Germinal center (tissue), 1 donor: ENCODE measurements at places on chromosomes 3 and 15.

DNA sequence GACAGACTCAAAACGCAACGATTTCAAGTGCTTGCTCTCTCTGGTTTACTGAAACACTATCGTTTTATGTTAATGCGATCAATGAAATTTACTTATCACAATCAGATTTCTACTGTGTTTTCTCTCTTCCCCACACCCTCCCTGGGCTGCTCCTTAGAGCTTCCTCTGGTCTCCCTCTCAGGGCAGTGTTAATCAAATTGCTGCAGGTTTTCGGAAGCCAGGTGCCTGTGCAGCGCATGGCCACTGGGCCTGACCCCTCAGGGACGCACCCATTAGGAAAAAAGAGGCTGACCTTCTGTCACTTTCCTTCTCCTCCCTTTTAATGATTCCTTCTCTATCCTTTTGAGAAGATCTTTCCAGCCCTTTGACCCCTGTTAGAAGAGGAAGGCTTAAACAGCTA lies 134.5 kb upstream of the ONECUT1 start:
- DNase-seq = no peak

DNA sequence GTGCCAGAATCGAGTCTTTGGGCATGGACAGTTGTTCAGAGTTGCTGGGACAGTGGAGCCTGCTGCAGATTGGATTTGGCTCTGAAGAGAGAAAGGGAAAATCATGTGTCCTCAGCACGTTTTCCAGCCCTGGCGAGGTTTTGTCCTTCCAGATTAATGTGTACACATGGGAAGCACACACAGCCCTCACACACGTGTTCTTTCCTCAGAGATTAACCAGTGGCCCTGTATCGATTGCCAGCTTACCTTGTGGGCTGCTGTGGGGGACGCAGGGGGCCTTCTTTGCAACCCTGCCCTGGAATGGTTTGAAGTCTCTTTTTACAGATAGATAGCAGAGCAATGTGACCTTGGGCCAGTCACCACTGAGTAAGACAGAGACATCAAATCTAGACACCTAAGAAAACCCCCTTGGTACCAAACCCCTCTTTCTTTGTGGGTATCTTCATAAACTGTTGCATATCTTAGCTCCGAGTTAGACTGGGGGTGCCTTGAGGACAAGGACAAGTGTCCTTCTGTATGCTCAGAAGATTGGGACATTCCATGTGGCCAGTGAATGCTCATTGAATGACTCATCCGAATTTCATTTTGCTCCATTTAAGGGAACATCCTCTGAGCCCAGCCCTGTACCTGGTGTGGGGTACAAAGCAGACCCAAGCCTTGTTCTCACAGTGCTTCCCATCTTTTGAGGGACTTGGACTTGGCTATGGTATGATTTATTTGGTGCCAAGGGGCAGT lies 48.0 kb downstream of the SMAD6 start:
- DNase-seq = no peak

DNA sequence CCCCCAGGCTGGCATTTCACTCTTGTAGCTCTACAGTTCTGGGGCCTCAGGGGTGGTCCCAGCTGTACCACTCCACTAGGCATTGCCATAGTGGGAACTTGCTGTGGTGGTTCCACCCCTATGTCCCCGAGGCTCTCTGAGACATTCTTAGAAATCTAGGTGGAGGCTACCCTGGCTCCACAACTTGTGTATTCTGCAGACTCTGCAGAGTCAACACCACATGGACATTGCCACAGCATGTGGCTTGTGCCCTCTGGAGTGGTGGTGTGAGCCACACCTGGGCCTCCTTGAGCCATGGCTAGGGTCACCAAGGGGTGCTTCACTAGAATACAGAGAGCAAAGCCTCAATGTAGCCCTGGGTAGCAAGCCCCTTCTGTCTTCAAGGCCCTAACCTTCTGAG lies 54.4 kb upstream of the STRIT1 start:
- no peak for DNase-seq

GRCh38 chr15:75659928-75660645 lies 12.4 kb downstream of the SNX33 start:
- no peak for DNase-seq

- DNase-seq = no peak
Measured at GRCh38 chr3:21672303-21672702, 78.7 kb downstream of the ZNF385D start.

DNA sequence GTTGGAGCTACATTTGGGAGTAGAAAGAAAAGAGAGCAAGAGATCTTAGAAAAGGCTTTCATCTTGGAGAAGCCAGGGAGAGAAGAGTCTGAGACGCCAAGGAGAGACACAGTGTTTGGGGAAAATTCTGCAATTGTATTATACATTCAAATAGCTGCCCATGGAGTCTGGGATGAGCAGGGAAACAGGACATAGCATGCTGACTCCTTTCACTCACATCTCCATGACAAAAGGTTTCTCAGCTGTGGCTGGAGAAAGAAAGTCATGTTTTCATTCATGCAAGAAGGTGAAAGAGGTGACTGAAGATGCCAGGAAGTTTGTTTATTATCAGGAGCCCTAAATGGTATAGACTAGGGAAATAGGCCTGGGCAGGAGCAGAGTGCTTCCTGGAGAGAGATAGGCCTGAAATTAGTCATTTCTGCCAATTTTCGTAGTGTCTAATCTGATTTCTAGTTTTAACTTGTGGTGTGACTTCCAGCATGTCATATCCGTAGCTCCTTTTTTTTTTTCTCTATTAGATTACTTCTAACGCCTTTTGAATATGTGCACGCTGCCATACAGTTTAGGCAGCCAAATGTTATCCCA lies 34.1 kb downstream of the ACP3 start:
- DNase-seq = no peak

- no peak for DNase-seq
Measured at GRCh38 chr3:100087198-100087597, 27.1 kb downstream of the FILIP1L start.

DNA sequence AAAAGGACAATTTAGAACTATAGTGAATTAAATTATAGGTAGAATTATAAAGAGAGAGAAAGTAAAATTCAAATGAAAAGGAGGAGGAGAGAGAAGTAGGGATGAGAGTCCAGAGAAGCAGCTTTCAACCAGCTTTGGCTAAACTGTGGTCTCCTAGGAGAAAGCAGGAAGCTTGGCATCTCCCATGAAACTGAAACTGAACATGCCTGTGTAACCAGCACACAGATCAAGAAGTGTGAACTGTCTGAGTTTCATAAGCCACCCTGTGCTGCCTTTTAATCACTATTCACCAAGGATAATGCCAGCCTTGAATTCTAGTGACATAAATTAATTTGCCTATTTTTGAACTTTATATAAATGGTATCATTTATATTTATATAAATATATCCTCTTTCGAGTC lies 128.5 kb downstream of the MYRIP start:
- DNase-seq = peak; percentile 15

DNA sequence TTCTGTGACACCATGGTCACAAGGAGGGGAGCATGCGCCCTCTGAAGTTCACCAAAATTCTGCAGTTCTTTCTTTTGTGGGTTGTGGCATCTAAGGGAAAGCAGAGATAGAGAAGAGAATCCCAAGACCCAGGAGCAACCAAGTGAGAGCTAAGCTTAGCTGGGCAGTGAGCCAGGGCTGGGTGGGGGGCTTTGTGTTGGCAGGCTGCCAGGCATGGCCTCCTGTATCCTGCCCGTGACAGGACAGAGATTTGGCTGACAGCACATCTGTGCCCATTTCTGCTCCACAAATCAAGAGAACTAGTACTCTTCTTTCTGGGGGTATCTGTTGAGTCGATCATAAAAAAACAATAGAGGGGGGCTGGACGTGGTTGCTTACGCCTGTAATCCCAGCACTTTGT lies 66.2 kb downstream of the NMNAT3 start:
- no peak for DNase-seq

GRCh38 chr3:170725285-170725731 lies 139.4 kb upstream of the SLC7A14 start:
- DNase-seq = no peak

- DNase-seq = no peak
Measured at GRCh38 chr15:49898097-49898496, 220.9 kb downstream of the ATP8B4 start.

- DNase-seq = no peak
Measured at GRCh38 chr15:92909136-92909781, 9.1 kb downstream of the CHD2 start.

GRCh38 chr3:49701388-49702077 lies 12.2 kb downstream of the RNF123 start:
- DNase-seq = no peak

- DNase-seq = no peak
Measured at GRCh38 chr3:194045289-194045688, 90.7 kb upstream of the HES1 start.

GRCh38 chr15:67670647-67671305 lies 128.3 kb downstream of the MAP2K5 start:
- DNase-seq = no peak

DNA sequence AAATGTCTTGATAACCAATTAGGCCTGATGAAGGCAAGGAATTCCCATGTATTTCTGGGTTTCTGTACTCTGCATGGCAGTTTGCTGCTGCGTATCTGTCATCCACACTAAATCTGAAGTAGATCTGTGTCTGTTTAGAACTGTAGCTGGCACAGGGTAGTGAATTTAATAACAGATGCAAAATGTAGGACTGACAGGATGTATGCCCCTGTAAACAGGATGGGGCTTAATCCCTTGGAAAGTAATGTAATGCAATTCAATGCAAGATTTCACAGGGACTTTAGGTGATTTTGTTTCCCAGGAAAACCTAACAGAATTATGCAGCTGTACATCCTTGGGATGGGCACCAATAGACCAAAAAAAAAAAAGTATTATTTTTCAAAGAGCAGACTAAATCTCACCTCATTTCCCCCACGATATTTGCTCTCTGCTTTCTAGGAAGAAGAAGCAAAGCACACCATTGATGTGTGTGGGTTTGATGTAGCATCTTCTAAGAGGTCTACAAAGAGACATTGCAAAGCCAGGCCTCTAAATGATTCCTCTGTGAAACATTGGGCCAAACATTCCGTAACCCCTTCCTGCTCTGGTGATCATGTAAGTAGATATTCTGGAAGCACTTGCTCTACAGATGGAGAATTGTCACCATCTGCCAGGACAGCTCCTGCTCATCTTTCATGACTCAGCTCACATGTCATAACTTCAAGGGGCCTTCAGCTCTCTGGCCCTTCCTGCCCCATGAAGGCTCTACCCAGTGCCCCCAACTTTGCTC lies 464.3 kb upstream of the RGMA start:
- DNase-seq = no peak

DNA sequence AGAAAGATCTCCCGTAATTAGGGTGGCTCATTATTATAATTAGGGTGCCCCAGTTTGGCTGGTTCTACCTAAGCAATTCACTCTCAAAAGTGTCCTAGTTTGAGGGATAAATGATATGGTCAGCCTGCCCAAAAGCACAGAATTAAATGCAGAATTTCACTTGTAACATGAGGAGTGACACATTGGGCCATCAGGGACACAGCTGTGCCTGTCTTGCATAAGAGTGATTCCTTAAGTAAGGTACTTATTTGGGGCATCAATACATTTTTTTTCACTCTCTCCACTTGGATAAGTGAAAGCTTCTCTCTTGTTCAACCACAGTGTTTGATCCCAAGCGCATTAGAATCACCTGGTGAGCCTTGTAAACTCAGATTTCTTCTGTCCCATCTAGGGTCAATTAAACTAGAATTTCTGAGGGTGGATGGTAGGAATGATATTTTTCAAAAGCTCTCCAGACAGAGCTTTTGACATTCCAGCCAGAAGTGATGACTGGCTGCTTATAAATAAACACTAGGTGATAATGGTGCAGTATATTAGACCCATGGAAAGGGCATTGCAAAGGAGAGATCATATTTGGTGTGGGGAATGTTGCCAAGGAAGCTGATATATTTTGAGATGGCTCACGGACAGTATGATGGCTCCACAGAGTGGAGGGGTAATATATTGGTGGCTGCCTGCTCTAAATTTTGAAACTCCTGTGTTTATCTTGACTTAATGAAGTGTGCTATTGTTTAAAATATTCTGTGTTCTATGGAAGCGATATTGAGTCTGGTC lies 458.1 kb upstream of the RASGRP1 start:
- no peak for DNase-seq

GRCh38 chr15:95470529-95470928 lies 860.0 kb upstream of the NR2F2 start:
- no peak for DNase-seq

GRCh38 chr15:68586274-68586961 lies 7.6 kb downstream of the CORO2B start:
- DNase-seq = no peak

- DNase-seq = no peak
Measured at GRCh38 chr15:86553108-86553507, 473.4 kb downstream of the AGBL1 start.

DNA sequence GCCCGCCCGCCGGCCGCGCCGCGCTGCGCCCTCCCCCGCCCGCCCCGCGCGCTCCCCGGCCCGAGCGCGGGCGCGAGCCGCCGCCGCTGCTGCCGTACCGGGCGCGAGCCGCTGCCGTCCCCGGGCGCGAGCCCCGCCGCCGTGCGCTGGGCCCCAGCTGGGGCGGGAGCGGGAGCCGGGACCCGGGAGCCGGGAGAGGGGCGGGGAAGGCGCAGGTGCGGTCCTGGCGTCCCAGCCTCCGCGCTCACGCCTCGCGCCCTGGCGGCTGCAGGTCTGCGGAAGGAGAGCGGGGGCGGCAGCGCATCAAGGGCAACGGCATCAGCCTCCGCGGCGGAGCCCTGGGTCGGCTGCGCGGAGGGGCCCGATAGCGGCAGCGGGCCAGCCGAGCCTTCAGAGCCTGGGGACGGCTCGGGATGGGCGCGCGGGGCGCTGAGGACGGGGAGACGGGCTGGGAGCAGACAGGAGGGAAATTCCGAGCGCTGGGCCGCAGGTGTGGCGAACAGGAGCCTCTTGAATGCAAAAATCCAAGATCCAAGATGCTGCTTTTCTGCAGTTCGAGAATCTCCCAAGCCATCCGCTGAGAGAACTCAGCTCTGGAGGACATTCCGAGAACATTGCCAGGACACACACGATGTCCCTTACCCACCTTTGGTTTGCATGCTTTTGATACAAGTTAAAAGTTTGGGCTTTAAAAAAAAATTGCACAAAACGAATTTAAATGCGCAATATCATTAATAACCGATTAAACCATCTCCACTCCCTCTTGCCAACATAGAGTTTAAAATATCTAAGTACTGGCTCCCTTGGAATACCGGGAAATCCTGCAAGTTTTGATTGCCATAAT lies 251.1 kb downstream of the TJP1 start:
- peak; percentile 22 for DNase-seq

DNA sequence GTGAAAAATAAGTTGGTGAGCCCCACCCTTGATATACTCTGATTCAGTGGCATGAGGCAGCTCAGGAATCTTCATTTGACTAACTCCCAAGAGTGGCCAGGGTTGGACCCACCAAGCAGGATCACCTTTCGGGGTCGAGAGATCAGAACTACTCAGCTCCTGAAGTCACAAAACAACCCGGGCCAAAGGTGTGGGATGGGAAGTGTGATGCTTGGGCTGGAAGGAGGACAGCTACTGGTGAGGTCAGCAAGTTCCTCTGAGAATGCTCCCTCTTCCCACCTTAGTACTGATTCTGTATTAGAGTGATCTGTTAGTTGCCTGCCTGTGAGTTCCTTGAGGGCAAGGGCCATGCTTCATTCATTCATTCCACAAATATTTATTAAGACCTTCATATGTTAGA lies 15.1 kb downstream of the ESYT3 start:
- no peak for DNase-seq

- DNase-seq = no peak
Measured at GRCh38 chr15:51818150-51818549, 11.3 kb upstream of the TMOD3 start.

- no peak for DNase-seq
Measured at GRCh38 chr3:16113704-16114103, 60.8 kb upstream of the GALNT15 start.

GRCh38 chr3:121665488-121665887 lies 4.8 kb upstream of the HCLS1 start:
- DNase-seq = no peak

- DNase-seq = no peak
Measured at GRCh38 chr15:43273243-43273642, 6.5 kb upstream of the TGM5 start.
